8988T (cell line): ENCODE measurements at places on chromosomes 11 and 22.

DNA sequence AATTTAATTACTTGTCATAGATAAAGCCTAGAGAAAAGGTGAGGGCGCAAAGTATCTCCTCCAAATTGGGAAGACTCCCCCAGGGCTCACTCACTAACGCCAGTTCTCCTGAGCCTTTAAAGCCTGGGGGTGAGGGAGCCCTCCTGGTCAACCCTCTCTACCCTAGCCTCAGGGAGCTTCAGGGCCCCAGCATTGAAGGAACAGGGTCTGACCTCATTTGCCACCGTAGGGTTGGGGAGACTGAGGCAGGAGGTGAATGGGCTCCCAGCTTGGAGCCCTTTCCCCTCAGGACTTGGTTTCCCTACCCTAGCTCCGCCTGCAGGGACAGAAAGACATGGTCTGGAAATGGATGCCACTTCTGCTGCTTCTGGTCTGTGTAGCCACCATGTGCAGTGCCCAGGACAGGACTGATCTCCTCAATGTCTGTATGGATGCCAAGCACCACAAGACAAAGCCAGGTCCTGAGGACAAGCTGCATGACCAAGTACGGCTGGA is 1.7 kb downstream of the FOLR2 start:
- DNase-seq = no peak

DNA sequence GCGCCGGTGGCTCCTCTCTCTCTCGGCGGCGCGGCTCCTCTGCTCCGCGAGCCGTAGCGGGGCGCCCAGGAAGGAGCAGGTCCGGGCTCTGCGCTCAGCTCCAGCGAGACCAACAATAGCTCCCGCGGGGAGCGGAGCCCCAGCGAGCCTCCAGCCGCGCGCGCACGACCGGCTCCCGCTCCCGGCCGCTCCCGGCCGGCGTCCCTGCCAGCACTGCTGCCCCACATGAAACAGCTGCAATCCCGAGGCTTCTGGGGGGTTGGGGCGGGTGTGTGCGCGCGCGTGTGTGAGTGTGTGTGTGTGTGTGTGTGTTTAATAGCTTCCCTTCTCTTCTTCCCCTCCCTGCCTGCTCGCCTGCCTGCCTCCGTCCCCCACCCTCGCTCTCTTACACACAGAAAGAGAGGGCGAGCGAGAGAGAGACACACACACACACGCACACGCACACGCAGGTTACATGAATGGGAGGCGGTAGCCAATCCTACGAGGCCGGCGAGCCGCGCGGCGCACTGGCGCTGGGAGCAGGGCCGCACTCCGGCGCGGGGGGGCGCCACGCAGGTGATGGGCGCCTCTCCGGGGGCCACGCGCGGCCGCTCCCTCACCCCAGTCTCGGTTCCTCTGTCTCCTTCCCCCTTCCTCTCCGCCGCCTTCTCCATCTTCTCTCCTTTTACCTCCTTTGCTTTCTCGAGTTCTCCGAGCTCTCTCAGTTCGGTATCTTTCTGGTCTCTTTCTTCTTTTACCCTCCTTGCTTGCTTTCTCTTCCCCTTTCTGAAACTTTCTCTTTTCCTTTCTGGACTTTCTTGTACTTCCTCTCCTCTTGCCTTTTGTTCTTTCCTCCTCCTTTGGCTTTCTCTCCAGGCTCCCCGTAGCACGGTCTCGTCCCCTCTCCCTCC is at the start of gene TENM4:
Gene TENM4, minus strand, starts transcription at position 460 of the 890 bp plus-strand sequence. CDS start 371,086 bp downstream, outside the sequence.
- DNase-seq = peak; percentile 52

GRCh38 chr11:72741429-72741833 is 10.8 kb downstream of the ARAP1 start:
- no peak for DNase-seq

- peak; percentile 62 for DNase-seq
Observed at GRCh38 chr22:50726643-50727340, 11.2 kb upstream of the ACR start.

GRCh38 chr22:28810821-28811491 is 10.6 kb upstream of the XBP1 start:
- DNase-seq = no peak

DNA sequence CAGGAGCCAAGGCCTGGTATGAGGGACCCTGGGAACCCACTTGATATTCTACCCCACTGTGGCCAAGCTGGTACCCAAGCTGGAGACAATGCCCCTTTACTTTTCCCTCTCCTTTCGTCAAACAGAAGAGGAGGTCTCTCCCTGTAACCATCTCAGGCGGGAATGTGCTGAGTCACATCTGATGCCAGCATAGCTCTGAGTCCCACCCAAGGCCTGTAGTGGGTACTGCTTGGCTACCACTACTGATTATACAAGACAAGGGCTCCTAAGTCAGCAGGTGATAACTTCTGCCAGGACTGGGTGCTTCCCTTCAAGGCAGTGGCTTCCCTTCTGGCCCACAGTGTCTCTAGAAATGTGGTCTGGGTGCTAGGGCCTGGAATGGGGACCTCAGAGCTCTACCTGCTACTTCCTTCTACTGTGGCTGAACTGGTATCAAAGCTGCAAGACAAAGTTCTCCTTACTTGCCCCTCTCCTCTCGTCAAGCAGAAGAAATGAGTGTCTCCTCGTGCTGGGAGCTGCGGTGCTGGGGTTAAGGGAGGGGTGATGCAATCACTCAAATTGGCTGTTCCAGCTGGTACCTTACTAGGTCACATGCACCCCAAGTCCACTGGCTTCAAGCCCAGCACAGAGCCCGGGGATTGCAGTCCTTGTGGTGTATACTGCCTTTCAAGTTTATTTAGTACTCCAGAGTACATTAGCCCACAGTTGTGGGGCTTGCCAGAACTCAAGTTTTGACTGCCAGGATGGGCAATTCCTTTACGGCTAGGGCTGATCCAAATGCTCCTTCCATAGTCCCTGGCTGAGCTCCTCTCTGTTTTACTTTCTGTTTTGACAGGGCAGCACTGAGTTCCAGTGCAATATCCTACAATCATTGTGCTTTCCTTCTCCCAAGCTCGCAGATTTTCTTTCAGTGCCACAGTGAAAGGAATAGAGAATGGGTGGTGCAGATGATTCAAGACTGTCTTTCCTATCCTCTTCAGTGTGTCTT is 419.7 kb upstream of the CNTN5 start:
- DNase-seq = no peak

- DNase-seq = no peak
Observed at GRCh38 chr22:42978453-42979103, 36.4 kb downstream of the PACSIN2 start.

- DNase-seq = peak; percentile 83
Observed at GRCh38 chr11:70650075-70650909, 252.0 kb downstream of the CTTN start.

DNA sequence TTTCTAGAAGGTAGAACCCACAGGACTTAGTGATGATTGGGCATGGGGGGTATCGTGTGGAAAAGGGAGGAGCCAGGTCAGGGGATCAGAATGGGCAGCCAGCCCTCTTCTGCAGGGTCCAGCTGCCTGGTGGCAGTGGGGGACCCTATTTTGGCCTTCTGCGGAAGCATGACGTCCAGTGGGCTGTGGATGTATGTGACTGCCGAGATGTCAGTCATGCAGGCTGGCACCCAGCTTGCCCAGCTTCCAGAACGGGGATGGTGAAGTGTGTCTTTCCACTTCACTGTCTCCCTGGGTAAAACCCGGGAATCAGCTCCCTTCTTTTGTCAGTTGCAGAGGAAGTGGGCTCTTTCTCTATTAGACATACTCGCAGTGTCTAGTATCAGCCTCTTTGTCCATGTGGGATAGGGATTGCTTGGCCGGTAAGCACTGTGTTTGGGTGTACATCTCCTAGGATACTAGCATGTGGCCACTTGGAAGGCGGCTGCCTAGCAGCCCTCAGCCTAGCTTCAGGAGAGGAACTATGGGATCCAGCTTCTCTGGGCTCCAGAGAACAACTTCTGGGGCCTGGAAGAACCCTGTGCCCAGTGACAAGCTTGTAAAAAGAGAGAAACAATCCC is 51.4 kb downstream of the GRIK4 start:
- no peak for DNase-seq

- DNase-seq = no peak
Observed at GRCh38 chr11:65362320-65362931, 7.9 kb downstream of the TIGD3 start.

- DNase-seq = no peak
Observed at GRCh38 chr11:36803084-36803483, 205.0 kb upstream of the RAG2 start.

DNA sequence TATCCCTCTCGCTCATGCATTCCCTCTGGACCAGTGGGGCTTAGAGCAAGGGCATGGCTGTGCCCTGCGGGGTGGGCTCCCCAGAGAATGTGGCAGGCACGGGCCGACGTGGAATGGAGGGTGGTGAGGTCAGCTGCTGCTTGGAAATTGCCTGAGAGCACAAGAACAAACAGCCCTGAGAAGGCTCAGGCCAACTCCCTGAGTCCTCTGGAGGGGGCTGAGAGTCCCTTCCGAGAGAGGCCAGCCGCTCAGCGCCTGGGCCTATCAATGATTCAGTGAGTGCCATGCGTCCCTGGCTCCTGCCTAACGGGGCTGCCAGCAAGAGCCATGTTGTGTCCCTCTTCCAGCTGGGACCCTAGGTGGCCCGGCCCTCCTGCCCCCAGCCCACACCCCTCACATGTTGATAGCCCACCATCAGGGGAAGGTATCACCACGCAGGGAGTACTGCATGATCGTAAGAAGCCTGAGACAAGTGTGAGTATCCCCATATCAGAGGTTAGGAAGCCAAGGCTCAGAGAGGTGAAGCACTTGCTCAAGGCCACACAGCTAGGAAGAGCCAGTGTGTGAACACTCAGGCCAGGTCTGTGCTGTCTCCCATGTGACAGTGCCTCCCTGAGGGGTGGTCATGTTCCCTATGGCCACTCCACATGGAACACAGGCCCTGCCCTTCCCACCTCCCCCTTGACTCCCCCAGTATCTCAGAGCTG is 55.8 kb downstream of the NECTIN1 start:
- DNase-seq = no peak

- no peak for DNase-seq
Observed at GRCh38 chr22:44661659-44662569, 40.1 kb upstream of the PRR5 start.

- DNase-seq = no peak
Observed at GRCh38 chr11:21710809-21711208, 482.1 kb upstream of the ANO5 start.

- no peak for DNase-seq
Observed at GRCh38 chr11:100182927-100183326, 504.2 kb upstream of the ARHGAP42 start.

- DNase-seq = no peak
Observed at GRCh38 chr11:22432291-22433093, 94.3 kb downstream of the SLC17A6 start.

GRCh38 chr11:97880209-97880608 is 1140.5 kb upstream of the CNTN5 start:
- DNase-seq = no peak

DNA sequence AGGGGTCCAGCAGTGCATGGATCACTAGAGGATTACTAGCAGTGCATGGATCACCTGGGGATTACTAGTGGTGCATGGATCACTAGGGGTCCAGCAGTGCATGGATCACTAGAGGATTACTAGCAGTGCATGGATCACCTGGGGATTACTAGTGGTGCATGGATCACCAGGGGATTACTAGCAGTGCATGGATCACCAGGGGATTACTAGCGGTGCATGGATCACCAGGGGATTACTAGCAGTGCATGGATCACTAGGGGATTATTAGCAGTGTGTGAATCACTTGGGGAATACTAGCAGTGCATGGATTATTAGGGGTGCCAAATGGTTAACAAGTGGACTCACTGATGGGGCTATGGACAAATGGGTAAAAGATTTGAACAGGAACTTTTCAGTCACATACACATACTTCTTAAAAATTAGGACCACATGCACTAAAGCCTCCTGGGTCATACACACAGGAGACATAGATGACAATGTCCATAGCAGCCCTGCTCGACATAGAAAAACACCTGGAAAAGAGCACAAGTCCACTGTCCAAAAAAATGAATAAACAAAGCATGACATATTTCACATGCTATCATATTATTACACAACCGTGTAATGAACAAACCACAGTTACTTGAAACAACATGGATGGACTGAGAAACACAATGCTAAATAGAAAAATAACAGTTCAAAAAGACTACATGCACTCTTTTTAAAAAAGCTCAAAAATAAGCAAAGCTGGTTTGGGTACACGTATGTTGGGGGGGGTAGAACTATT is 109.8 kb downstream of the CD44 start:
- DNase-seq = no peak

GRCh38 chr11:6390718-6391469 is 620 bp downstream of the SMPD1 start:
- no peak for DNase-seq

GRCh38 chr11:122149202-122149601 is 33.2 kb upstream of the BLID start:
- no peak for DNase-seq

GRCh38 chr22:43587574-43587973 is 175.8 kb downstream of the MPPED1 start:
- DNase-seq = no peak

DNA sequence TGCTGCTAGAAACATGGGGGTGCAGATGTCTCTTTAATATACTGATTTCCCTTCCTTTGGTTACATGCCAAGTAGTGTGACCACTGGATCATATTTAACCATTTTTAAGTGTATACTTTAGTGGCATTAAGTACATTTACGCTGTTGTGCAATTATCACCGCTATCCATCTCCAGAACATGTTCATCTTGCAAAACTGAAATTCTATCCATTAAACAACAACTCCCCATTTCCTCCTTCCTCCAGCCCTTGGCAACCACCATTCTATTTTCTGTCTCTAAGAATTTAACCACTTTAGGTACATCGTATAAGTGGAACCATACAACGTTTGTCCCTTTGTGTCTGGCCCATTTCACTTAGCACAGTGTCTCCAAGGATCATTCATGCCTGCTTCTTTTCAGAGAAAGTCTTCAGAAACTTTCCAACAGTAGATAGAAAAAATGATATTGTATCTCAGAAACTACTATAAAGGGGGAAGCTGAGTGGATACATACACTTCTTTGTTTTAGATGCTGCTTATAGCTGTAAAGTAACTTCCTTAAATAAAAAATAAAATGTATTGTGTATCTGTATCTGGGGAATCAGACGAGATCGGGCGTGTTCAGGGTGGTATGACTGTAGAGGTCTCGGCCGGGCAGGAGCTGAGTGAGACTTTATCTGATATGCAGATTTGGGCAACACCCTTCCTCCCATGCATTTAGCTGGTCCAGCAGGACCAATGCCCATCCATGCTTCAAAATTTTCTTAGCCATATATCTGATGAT is 44.6 kb upstream of the ZBED5 start:
- DNase-seq = no peak

GRCh38 chr11:110529043-110529442 is 99.3 kb downstream of the FDX1 start:
- no peak for DNase-seq

GRCh38 chr11:102886999-102887398 is 12.2 kb upstream of the MMP12 start:
- DNase-seq = no peak

- DNase-seq = no peak
Observed at GRCh38 chr11:83004746-83005556, 66.7 kb downstream of the RAB30 start.

- no peak for DNase-seq
Observed at GRCh38 chr22:31611061-31611760, 50.8 kb downstream of the PISD start.

GRCh38 chr22:19109198-19110063 is 12.8 kb downstream of the DGCR2 start:
- no peak for DNase-seq

- no peak for DNase-seq
Observed at GRCh38 chr11:77519847-77520246, 46.0 kb upstream of the PAK1 start.
